ENCODE measurements at places on chromosomes 6 and 20.

- DNase-seq = no peak
Measured at GRCh38 chr20:24736131-24736843, 212.8 kb upstream of the CST7 start.

DNA sequence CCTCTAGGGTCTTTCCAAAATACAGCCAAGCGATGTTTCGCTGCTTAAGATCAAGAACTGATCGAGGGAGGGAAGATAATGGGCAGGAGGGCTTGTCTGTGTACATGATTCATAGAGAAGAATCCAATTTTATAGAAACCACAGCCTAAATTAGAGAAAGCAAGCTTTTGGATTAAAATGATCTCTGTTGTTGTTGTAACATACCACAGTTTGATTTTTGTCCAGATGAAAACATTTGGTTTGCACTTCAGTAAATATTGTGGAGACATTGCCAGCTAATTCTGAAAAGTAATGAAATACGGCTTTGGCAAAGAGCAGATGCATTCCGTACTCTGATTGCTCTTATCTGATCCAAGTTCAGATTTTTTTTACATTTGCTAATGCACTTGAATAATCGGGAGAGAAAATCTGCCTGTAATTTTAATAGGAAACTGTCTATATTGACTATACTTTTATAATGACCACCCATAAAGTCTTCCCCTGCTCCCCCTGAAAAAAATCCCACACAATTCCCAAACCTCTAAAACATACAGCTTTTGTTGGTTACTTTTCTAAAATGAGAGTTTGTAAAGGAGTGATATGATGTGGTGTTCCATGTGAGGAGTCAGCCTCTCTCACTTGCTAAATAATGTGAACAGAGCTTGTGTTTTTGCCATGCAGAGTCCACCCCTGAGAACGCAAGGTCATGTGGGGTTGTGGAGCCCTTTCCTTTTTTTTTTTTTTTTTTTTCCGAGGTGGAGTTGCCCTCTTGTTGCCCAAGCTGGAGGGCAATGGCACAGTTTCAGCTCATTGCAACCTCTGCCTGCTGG, 199.9 kb downstream of the DTNBP1 start:
- DNase-seq = no peak

DNA sequence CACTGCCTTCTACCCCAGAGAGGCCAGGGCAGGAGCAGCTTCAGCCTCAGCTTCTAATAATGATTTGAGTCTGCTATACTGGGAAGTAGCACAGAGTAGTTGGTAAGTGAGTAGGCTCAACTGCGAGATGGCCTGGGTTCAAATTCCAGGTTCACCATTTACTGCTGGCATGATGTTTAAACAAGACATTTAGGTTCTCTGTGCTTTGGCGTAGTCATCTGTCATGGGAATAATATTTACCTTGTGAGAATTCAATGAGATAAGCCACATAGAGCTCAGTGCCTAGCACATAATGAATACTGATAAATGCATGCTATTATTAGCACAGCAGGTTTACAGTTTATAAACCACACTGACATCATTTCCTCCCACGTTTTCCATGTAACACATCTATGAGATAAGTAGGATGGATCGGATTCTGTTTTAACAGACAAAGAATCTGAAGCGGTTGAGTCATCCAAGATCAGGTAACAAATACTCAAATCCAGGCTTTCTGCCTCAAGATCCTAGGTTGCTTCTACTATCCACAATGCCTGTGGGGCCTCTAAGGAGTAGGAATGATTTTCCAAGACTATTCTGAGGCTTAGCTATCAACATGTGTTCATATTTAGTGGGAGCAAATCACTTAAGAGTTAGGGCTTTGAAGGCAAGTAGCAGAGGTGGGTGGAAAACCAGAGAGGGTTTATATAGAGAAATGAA, 72.9 kb upstream of the DTNBP1 start:
- no peak for DNase-seq

GRCh38 chr20:58167759-58168158, 60.7 kb downstream of the ANKRD60 start:
- DNase-seq = no peak

DNA sequence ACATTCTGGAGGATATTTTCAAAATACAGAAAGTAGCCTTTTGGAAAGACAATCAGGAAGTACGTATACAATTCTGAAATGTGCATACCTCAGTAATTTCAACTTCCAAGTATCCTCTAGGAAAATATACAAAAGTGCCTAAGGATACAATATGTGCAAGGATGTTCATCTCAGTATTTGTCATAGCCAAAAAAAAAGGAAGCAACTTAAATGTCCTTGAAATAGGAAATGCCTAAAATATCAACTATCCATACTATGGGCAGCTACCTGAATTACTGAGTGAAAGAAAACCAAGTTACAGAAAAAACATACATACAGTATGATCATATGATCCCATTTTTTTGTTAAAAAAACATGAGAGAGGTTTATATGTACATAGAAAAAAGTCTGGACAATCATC, 1.5 kb downstream of the PPIL1 start:
- DNase-seq = no peak

DNA sequence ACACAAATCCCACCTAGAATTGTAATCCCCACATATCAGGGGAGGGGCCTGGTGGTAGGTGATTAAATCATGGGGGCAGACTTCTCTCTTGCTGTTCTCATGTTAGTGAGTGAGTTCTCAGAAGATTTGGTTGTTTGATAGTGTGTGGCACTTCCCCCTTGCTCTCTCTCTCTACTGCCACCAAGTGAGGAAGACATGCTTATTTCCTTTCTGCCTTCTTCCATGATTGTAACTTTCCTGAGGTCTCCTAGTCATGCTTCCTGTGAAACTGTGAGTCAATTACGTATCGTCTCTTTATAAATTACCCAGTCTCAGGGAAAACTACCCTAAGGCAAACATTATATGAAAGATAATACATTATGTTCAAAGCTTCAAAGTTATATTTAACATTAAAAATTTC, 1297.5 kb upstream of the CITED2 start:
- DNase-seq = no peak

- DNase-seq = no peak
Measured at GRCh38 chr6:89302195-89302770, 12.8 kb downstream of the GABRR2 start.

- no peak for DNase-seq
Measured at GRCh38 chr6:158539413-158539812, 20.5 kb upstream of the TMEM181 start.

- DNase-seq = no peak
Measured at GRCh38 chr6:6577735-6578134, 10.8 kb upstream of the LY86 start.

GRCh38 chr6:112432853-112433252, 85.7 kb downstream of the RFPL4B start:
- DNase-seq = no peak

DNA sequence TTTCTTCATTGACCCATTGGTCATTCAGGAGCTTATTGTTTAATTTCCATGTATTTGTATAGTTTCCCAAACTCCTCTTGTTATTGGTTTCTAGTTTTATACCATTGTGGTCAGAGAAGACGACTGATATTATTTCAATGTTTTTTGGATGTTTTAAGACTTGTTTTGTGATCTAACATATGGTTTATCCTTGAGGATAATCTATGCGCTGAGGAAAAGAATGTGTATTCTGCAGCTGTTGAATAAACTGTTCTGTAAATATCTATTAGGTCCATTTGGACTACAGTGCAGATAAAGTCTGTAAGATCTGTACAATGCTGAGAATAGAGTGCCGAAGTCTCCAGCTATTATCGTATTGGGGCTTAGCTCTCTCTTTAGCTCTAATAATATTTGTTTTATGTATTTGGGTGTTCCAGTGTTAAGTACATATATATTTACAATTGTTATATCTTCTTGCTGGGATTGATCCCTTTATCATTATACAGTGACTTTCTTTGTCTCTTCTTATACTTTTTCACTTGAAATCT, 223.3 kb upstream of the ZNF217 start:
- no peak for DNase-seq

- peak; percentile 44 for DNase-seq
Measured at GRCh38 chr6:1624851-1625781, 15.4 kb downstream of the FOXC1 start.

DNA sequence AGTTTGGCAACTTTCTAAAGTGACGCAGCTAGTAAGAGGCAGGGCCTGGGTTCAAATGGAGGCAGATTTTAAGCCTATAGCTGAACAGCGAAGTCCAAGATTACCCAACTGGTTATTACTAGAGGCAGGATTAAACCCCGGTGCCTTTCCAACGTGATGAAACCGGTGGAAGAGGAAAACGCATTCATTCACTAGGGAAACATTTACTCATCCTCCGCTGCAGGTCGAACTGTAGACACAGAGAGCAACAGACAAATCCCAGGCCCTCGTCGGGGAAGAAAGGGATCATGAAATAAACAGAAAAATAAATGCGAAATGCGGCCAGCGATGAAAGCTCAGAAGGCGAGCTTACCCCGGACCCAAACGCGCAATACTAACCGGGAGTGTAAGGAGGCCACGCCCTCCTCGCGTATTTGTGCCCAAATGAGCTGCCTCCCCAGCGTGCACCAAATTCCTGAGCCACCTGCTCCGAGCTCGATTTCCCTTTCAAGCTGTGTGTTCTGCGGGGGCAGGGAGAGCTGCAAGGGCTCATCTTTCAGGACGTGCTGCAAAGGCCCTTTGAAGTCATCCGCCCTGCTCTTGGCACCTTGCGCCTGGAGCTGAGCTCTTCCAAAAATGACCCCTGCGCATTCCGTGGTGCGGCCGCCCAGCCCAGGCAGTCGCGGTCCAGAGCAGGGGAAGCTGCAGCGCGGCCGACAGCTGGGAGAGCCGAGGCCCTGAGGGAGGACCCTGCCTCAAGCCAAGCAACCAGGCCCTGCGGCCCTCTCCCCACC, 46.9 kb downstream of the PDYN start:
- peak; percentile 52 for DNase-seq

DNA sequence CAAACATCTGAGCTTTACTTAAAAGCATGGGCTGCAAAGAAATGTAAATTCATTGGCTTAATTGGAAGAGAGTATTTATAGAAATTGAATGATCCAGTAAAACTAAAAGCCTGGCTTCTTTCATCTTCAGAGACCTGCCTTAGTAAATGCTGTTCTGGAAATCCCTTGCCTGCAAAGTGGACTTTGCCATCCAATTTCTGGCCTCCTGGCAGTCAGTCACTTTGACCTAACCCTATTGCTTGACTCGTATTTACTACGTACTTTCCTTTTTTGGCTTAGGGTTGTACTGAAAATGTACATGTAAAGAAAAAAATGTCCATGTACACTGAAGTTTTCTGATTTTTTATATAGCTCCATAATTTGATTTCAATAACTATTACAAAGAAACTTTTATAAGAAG, 47.1 kb downstream of the E2F3 start:
- no peak for DNase-seq
